ENCODE measurements at places on chromosomes 7 and 10.

- DNase-seq = no peak
Observed at GRCh38 chr7:100607111-100607510, 4.9 kb downstream of the PCOLCE start.

GRCh38 chr7:2826771-2827170 lies 17.3 kb downstream of the GNA12 start:
- no peak for DNase-seq

DNA sequence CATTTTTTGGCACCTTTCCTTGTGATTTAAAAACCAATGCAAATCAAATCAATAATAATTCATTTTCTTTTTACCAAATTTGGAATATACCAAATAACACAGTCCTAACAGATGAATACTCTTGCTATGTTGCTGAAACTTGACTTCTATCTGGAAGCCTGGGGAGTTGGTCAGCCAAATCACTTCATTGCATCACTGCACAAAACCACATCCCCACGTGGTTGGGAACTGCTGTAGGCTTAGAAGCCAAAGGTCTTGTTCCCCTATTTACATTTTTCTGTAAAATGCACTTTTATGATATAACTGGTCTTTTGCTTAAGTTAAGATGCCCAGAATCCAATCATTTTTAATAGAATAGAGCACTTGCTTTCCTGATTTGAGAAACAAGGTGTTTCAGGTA lies 15.2 kb downstream of the GPR85 start:
- no peak for DNase-seq

- no peak for DNase-seq
Observed at GRCh38 chr7:12524794-12525386, 45.6 kb upstream of the SCIN start.

DNA sequence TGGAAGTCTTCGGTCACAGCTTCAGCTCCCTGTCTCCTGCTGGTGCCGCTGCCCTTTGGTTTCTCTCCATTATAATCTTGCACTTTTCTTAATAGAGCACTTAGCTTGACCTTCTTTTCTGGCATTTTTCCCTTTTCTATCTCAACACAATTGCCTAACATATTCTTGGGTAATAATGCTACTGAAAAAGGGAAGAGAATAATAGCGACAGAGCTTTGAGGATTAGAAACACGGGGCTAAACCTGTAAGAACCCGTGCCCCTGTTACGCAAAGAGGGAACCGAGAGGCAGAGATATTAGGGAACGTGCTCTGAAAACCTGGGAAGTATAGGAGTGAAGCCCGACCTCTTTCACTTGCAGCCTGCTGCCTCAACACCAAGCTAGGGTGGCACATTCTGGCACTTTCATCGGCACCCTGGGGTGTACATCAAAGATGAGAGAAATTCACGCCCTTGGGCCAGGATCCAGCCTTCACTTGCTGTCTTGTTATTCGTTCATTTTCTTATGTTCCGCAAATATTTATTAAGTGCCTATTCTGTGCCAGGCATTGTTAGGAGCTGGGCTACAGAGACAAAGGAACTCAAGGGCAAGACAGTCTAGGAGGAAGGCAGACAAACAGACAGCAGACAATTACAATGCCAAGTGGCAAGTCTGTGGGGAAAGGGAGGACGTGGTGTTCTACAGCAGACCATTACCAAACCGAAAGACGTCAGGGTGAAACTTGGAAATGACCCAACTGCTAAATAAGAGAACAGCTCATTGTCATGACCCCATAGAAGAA lies 33.0 kb upstream of the GALNTL5 start:
- no peak for DNase-seq

All from CD8-positive, alpha-beta memory T cell (primary cell).